ENCODE measurements at places on chromosomes 4 and X.

DNA sequence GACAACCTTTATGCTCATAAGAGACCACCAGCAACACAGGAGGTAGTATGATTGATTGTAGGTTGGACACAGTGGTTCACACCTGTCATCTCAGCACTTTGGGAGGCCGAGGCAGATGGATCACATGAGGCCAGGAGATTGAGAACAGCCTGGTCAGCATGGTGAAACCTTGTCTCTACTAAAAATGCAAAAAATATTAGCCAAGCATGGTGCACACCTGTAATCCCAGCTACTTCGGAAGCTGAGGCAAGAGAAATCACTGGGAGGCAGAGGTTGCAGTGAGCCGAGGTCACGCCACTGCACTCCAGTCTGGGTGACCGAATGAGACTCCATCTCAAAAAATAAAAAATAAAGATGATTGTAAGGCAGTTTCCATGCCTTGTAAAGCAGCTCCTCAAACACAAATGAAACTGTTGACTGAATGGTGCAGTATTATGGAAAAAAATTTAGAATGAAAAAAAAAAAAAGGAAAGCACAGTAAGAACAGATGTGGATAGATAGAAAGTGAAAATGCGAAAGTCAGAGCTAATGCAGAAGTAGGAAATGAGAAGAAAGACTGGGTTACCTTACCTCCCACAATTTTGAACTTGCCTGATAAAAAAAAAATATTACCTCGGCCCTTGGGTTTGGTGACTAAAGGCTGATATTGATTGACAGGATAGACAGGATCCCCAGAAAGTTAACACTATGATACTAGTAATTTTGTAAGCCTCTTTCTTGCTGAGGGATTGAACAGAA, 249.2 kb upstream of the TRAM1L1 start:
- DNase-seq = no peak

DNA sequence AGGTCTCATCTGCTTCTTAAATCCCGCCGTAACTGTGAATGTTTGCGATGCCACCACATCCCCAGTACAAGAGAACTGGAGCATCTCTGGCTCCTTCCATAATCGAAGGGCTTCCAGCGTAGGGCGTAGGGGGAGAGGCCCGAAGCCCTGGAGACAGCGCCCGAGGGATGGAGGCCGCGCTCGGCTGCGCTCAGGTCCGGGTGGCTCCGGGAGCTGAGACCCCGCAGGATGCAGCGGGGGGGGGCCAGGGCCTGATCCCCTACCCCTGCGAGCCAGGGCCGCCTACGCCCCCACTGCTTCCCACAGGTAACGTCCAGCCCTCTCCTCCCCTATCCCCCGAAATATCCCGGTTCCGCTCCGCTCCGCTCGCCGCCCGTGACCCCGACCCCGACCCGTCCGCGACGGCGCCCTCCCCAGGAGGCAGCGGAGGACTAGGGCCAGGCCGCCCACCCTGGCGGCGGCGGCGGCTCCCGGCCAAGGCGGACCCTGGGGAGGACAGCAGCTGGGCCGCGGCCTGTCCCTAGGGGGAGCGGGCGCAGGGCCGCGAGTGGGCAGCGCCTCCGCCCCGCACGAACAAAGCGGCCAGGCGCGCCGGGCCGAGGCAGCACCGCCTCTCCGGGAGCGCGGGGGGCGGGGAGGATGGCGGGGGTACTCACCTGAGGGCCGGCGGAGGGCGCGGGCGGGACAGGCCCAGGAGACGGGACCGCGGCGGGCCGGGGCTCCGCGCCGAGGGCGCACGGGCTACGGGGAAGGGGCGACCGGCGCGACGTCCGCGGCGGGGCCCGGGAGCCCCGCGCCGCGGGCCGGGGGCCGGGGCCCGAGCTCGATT, 723 bp downstream of the WDFY3 start:
- no peak for DNase-seq

DNA sequence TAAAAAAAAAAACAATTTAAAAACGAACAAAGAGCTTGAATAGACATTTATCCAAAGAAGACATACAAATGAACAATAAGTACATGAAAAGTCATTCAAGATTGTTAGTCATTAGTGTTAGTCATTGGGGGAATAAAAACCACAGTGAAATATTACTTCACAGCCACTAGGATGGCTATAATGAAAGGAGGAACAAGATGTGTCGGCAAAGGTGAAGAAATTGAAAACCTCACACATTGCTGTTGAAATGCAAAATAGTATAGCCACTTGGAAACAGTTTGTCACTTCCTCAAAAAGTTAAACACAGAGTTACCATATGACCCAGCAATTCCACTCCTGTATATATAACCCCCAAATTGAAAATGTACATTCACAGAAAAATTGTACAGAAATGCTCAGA, 45.2 kb upstream of the SLC39A8 start:
- DNase-seq = peak; percentile 98

GRCh38 chr4:182801636-182802035, 115.5 kb downstream of the DCTD start:
- no peak for DNase-seq

GRCh38 chrX:54530357-54530900, 410 bp downstream of the GNL3L start:
- peak; percentile 3 for DNase-seq

DNA sequence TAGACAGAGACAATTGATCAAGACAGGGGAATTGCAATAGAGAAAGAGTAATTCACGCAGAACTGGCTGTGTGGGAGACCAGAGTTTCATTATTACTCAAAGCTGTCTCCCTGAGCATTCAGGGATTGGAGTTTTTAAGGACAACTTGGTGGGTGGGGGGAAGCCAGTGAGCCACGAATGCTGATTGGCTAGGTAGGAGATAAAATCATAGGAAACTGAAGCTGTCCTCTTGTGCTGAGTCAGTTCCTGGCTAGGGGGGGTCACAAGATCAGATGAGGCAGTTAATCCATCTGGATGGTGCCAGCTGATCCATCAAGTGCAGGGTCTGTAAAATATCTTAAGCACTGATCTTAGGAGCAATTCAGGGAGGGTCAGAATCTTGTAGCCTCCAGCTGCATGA, 358.6 kb downstream of the GPM6A start:
- DNase-seq = no peak

DNA sequence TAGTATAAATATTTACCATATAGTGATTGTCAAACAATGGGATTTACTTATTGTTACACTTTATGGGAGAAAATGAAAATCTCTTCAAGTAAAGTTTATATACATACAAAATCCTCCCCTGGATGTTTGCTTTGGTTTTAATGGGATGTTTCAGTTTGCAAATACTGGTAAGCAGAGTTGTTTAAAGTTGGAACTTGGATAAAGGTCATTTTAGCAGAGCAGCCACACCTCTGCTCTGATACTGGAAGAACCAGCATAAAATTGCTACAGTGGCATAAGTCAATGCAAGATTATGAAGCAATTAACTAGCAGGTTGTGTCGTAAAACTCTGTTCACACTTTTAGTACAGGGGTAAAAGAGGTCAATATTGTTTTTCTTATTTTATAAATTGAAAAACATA, 101.2 kb downstream of the TRAPPC11 start:
- no peak for DNase-seq

DNA sequence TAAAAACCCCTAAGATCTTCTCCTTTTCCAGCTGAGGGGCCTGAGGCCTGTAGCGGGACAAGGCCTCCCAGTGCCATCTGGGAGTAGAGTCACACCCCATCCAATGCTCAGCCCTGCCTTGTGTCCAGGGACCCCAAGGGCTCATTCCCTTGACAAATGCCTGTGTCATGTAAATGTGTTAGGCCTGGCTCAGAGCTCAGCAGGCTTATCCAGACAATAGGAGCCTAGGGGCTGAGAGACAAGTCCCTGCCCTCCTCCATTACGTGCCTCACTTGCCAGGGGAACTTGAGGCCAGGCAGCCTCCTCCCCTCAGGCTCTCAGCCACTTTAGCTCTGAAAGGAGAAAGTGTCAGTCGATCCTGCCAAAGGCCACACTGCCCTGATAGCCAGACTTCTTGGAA, 166.8 kb upstream of the MAMLD1 start:
- DNase-seq = no peak

- no peak for DNase-seq
Observed at GRCh38 chr4:72118017-72118416, 86.2 kb downstream of the NPFFR2 start.

DNA sequence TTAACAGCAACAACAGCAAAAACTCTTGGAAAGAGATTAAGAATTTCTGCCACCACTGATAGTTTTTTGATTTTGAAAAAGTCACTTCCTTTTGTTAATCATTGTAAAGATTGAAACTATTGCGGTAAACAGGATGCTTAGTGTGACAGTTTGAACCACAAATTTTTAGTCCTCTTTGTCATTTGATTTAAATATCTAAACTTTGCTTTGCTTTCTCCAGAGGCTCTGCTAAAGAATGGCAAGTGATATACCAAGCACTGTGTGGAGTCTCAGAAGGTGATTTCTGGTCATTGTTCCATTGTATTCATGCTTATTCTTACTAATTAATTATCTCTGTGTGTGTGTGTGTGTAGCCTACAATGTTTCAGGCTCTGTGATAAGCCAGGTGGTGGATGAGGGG, 155.6 kb downstream of the BMPR1B start:
- no peak for DNase-seq

- no peak for DNase-seq
Observed at GRCh38 chr4:16524911-16525554, 298.8 kb upstream of the TAPT1 start.

DNA sequence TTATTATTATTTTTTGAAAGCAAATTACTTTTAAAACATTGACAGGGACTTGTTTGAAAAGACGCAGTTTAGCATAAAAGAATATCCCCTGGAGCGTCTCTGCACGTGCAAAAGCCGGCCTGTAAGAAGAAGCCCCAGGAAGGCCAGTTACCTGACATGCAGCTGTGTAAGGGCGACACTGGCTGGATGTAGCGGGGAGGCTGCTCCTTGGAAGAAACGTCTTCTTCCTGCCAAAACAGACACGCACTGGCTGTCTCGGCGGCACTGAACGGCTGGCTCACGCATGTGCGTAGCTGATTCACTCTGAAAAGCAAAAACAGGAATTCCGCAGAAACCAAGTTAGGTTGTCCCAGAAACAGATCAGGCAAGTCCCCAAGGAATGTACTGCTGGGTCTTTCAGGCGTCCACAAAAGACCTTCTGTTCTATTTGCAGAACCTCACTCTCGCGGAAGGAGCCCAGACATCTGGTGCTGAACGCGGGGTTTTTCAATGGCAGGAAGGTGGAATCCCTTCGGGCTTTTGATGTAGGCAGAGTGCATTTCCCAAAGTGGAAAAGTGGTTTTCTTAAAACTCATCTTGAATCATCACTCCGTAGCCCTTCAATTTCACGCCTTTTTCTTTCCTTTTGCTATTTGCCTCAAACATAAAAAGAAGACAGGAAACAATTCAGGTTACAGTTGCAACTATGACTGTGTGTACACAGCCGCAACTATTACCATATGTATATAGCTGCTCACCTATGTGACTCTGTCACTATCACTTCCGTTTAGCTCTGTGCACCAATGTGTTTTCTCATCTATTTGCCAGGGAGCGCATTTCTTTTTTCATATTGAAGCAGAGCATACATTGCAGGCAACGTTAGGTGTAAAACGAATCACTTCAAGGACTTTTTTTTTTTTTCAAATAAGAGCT, 38.1 kb upstream of the ARSH start:
- no peak for DNase-seq

DNA sequence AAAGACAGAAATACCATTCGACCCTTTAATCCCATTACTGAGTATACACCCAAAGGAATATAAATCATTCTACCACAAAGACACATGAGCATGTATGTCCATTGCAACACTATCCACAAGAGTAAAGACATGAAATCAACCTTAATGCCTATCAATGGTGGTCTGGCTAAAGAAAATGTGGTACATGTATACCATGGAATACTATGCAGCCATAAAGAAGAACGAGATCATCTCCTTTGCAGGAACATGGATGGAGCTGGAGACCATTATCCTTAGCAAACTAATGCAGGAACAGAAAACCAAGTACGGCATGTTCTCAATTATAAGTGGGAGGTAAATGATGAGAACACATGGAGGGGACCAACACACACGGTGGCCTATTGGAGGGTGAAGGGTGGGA, 7.9 kb downstream of the SCLT1 start:
- no peak for DNase-seq

DNA sequence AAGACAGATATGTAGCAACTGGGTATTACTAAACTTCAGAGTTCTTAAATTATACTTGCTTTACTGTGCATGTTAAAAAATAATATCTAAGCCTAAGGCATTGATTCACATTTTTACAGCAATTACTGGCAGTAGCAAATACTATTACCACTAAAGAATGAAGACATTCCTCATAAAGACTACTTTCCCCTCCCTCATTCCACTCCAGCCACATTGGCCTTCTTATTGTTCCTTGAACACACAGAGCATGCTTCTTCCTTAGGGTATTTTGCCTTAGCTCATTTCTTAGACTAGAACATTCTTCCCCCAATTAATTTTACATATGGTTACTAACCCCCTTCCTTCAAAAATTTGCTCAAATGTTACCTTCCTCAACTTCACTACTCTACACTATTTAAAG, 717.0 kb downstream of the CCSER1 start:
- DNase-seq = no peak

GRCh38 chrX:136295380-136295779, 5.4 kb upstream of the ADGRG4 start:
- no peak for DNase-seq

DNA sequence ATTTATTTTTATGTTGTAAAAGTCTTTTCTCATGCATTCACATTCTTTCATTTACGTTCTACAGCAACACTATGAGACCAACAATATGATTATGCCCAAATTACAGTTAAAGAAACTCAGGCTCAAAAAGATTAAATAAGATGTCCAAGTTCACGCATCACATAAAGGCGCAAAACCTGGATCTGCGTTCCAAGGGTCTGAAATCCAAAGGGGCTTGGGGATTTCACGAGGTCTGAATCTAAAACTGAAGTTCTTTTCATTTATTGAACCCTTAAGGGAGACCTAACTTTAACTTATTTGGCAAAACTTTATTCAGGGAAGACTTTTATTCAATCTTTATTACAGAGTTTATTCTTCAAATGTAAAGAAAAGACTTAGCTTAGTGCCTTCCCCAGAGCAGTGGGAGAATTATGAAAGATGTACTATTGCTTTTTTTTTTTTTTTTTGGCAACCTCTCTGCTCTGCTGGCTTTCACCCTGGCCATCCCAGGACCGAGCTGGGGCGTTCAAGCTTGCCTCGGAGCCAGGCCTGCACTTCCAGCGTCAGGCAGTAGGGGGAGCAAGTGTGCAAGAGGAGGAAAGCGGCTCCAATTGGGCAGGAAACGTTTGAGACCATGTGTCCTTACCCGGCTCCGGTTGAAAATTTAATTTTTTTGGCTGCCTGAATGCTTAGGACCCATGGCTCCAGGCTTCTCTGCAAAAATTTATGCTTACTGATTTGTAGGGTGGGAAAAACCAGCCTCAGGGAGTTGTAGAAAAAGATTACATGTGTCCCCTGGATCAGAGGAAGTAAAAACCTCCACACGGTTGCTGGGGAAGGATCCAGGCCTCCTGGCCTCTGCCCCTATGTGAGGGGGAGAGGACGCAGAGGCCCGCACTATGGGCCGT, 344.3 kb upstream of the KLF3 start:
- DNase-seq = peak; percentile 77

DNA sequence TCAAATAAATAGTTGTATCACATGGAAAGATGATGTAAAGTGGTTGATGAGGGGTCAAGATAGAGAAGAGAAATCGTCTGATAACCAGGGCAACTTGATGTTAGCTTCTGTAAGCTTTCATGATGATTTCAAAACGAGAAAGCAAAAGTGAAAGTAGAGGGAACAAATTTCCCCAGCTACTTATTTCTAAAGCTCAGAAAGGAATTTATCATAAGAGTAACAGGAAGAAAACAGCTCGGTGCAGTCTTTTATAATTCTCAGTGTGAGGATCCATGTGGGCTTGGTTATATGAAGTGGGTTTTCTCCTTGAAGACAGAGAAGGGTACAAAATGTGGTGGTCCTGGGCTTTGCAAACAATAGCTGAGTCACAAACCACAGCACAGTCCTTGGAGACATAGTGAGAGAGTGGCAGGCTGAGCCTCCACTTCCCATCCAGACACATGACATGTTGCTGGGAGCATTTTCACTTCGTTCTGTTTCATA, 32.1 kb upstream of the GLRA2 start:
- DNase-seq = peak; percentile 3

Data from CD14-positive monocyte (primary cell).